ENCODE measurements at places on chromosomes 16 and 17.

- DNase-seq, result no peak
Measured at GRCh38 chr17:17375841-17376240, 72.7 kb downstream of the NT5M start.

DNA sequence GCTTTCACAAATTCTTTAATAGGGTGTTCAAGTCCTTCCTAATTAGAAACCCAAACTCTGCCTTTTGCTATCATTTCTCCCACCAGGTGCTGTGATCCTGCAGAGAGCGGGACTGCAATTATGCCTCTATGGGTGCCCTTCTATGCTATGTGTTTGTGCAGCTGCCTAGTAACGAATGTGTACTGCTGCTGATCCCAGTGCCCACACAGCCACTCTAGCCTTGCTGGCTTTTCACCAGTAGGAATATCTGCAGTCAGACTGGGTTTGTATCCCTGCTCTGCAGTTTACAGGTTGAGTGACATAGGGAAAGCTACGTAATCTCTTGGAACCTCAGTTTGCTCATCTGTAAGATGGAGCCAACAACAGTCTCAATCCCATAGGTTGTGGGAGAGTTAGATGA, 179.6 kb upstream of the IRX3 start:
- DNase-seq, result no peak

DNA sequence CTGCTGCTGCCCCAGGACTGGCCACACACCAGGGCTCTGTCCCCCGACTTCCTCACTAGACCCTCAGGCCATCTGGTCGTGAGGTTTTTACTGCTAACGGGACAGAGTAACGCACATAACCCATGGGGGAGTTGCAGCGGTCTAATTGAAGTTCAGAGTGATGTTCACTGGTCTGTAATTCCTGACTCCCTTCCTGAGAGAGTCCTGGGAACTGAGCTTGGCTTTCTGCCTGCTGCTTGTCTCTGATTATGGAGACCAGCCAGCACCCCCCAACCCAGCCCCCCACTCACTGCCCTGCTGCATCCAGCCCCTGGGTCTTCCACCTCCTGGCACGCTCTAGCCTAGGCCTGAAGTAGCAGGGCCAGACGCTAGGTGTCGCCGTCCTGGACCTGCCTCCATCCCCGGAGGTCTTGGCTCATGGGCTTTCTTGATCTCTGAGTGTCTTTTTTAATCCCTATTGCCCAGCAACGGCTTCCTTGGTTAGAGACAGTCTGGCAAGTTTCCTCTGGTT, 192.9 kb downstream of the CCDC182 start:
- no peak for DNase-seq

- DNase-seq, result no peak
Measured at GRCh38 chr16:74773446-74774222, 986 bp downstream of the FA2H start.

GRCh38 chr16:21989751-21990150, 11.2 kb downstream of the PDZD9 start:
- DNase-seq, result no peak

DNA sequence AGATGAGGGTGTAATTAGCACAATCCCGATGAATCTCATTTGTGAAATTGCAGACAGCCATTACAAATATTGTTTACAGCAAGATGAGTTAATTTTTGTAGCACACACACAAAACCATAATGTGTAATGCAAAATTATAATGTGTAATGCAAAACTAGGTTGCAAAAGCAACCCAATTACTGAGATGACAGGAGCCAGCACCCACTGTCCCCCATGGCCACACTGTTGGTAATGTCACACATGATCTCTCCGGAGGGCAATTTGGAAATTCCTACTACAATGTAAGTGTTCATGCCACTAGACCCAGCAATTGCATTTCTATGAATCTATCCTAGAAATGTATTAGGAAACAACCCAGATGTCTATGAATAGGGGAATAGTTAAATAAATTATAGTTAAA, 76.9 kb downstream of the MARF1 start:
- no peak for DNase-seq

- DNase-seq, result no peak
Measured at GRCh38 chr16:24685539-24686432, 43.7 kb upstream of the TNRC6A start.

DNA sequence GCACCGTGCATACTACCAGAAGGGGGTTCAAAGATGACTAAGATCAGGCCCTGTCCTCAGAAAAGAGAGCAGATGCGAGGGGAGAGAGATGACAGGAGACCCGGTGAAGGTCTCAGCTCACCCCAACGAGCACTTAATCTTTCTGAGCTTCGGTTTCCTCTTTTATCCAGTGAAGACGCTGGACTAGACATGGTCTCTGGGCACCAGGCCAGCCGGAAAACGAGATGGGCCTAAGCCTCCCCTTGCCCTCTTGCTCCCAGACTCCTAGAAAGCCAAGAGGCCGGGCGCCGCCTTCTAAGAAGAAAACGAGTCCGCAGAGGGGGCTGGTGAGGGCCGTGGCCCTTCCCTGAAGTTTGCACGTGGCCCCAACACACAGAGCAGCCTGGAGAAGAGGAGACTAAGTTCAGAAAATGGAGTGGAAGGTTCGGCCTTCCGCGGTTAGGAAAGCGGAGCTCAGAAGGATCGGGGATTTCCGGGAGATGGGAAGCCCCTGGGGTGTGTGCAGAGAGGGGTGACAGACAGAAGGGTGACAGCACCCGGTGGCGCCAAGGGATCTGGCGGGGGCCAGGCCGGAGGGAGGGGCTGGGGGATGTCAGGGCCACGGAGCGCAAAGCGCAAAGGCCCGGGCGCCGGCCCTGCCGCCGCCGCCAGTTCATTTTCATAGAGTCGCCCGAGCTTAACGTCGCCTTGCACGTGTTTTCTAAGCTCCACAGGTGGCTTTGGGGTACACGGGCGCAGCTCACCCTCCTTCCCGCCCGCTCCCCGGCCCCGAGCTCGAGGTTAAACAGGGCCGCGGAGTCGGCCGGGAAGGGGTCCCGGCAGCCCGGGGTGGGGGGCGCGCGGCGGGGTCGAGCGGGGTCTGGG, 42.1 kb upstream of the BHLHA9 start:
- no peak for DNase-seq

- DNase-seq, result no peak
Measured at GRCh38 chr16:86653285-86654006, 75.1 kb downstream of the FOXL1 start.

- no peak for DNase-seq
Measured at GRCh38 chr17:51499897-51500296, 239.6 kb downstream of the UTP18 start.

DNA sequence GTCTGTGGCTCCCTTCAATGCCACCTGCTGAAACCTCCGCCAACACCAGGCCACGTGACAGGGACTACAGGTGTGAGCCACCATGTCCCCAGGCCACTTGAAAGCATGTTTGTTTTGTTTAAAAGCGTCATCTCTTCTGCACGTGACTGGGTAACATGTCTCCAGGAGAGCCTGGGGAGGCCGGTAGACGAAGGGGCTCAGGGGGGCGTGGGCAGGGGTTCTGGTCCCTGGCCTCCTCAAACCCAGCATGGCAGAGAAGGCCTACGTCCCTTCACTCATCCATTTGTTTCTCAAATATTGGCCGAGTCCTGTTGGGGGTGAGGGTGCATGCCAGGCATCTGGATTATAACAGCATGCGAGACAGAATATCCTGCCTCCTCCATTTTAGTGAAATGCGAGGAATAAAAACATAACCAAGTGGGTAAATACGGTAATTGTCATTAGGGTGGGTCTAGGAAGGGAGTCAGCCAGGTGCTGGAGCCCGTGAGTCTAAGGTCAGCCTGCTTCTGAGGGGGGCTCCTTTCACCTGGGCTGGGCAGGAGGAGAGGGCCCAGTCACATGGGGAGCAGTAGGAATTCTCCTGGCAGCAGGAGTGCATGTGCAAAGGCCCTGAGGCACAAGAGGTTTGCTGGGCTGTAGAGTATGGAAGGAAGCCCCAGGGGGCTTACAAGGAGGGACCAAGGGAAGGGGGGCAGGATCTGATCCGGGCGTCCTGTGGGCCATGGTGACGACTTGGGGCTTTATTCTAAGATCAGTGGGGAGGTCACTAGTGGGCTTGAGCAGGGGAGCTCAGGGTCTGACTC, 26.8 kb upstream of the CIBAR2 start:
- no peak for DNase-seq

DNA sequence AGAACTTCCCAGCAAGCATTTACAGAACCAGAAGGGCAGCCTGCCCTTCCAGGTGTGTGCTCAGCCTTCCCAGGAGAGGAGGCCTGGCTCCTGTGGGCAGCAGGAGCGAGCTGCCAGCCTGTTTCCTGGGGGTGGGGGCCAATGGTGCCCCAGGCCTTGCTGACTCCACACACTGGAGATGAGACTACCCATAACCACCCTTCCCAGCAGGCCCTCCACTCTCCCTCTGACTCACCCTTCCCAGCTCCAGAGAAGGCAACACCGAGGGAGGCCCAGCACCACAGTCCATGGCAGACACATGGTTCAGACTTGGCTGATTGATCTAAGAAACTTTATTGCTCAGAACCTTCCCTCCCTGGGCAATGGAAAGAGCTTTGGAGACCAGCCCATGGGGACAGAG, 1.8 kb upstream of the PRSS53 start:
- DNase-seq, result no peak

DNA sequence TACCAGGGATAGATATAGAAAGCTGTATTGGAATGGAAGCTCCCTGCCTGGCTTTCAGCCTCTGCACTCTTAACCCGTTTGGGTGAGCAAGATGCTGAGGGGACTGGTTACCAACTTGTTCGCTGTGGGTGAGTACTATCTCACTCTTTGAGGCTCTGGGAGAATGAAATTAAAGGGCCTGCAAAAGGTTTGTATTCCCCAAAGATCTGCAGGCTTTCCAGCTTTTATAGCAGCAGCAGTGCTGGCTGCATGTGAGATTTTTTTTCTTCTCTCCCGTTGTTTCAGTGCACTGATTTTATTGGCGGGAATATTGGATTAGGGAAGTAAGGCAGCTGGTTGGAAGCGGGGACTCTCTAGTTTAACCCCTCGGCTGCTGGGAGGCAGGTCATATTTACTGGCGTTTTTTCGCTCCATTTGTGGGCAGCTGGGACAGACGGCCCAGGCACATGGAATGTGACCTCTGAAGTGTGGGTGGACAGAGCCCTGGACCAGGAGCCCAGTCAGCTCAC, 30.9 kb downstream of the C17orf75 start:
- DNase-seq, result no peak

- no peak for DNase-seq
Measured at GRCh38 chr16:89898201-89898967, 20.3 kb upstream of the MC1R start.
